ENCODE measurements at places on chromosomes 3 and 15. TPM values are rescaled to one million over a fixed set of nuclear protein-coding genes. Genes with fewer than 3 reads are reported as not detected.

GRCh38 chr3:168574455-168575158 is 478.9 kb upstream of the GOLIM4 start:
- no peak overlapping the region for H3K4me3 ChIP-seq
- no peak for DNase-seq
- H3K27ac ChIP-seq = no peak overlapping the region
- H3K36me3 ChIP-seq = no peaks in the 10 kb centered on the region
- no peaks in the 10 kb centered on the region for H3K4me1 ChIP-seq

DNA sequence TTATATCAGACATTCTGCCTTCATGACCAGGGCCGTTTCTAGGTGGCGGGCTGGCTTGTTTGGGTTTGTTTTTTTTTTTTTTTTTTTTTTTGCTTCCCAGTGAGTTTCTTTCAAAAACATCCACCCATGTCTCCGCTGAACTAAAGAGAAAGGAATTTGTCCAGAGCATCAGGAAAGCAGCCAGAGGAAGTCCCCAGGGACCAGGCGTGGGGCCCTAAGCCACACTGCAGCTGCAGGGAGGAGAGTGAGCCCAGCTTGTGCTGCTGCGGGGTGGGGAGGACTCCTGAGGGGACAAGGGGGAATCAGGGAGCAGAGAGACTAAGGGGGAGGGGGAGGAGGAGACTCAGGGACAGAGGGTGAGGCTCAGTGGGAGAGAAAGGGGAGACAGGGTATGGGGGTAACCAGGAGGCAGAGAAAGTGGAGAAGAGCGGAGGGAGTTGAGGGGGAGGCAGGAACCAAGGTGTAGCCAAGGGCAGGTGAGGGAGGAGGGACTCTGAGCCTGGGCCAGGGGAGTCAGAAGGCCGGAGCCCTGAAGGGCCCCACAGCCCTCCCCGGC is 49.5 kb downstream of the CYP11A1 start:
- no peaks in the 10 kb centered on the region for H3K27me3 ChIP-seq
- no peaks in the 10 kb centered on the region for H3K36me3 ChIP-seq
- H3K27ac ChIP-seq = no peak overlapping the region
- peaks cover 12% of the 10 kb centered on the region for H3K4me1 ChIP-seq
- DNase-seq = no peak
- no peak overlapping the region for H3K4me3 ChIP-seq

DNA sequence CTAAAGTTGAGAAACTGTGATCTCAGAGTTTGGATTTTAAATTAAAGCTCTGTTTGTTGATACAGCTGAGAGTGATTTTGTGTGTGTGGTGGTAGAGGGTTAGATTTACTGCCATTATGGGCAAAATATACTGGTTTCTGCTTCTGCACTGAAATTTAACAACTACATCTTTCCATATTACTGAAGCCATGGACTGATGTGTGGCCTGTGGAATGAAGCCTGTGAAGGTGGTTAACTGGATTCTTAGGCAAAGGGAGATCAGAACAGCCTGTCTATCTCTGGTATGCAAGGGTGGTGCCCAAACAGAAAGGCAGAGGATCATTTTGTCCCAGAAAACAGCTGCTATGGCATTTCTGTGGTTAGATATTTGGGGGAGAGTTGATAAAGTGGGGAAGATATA is 297.3 kb upstream of the THBS1 start:
- no peak for DNase-seq
- H3K4me1 ChIP-seq = no peaks in the 10 kb centered on the region
- no peak overlapping the region for H3K27ac ChIP-seq
- no peaks in the 10 kb centered on the region for H3K36me3 ChIP-seq
- no peaks in the 10 kb centered on the region for H3K27me3 ChIP-seq

GRCh38 chr3:127451321-127451720 is 139.2 kb downstream of the TPRA1 start:
- no peak overlapping the region for H3K27ac ChIP-seq
- H3K4me1 ChIP-seq = no peaks in the 10 kb centered on the region
- no peak for DNase-seq

DNA sequence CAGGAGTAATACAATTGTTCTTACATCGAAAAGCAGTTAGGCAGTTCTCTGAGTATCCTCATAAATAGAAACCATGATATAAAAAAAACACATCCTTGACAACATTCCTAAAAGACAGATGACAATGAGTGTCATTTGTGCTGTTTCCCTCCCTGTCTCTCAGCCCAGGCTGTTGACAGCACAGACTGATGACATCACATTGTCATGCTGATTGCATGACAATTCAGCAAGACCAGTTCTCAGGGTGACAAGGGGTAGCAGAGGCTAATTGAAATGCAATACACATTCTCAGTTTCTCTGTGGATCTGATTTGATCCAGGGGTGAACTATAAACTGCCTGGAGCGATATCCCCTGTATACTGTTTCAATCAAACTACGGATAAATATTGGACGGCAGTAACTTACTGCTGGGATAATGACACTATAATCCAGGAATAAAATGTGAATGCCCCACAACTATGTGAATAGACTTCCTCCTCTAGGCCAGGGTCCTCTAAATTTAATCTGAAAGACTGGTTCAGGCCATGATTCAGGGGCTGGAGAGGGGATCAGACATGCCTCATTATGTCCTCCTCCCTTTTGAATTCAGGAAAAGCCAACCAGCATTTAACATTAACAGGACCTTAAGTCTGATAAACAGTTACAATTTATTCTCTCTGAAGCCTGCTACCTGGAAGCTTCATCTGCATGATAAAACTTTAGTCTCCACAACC is 16.7 kb upstream of the EIF1B start:
- H3K27me3 ChIP-seq = no peaks in the 10 kb centered on the region
- no peak overlapping the region for H3K27ac ChIP-seq
- no peaks in the 10 kb centered on the region for H3K36me3 ChIP-seq
- H3K4me3 ChIP-seq = no peak overlapping the region

DNA sequence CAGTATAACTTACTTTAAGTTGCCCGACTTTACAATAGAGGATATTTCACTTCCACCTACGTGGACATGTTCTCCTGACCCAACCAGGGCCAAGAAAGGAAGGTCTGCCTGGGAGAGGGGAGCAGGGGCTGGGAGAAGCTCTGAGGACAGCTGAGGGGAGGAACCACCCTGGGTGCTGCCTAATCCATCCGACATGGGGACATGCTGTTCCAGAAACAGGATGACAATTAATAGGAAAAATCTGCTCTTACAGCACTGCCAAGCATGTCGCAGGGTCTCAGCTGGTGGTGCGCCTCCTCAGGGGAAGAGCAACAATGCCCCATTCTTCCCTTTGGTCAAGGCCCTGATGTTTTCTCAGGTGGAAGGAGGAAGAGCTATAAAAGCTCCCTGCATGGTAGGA is 132.3 kb downstream of the NTRK3 start:
- H3K4me1 ChIP-seq = no peaks in the 10 kb centered on the region
- no peak overlapping the region for H3K4me3 ChIP-seq
- no peaks in the 10 kb centered on the region for H3K27me3 ChIP-seq
- no peaks in the 10 kb centered on the region for H3K36me3 ChIP-seq

DNA sequence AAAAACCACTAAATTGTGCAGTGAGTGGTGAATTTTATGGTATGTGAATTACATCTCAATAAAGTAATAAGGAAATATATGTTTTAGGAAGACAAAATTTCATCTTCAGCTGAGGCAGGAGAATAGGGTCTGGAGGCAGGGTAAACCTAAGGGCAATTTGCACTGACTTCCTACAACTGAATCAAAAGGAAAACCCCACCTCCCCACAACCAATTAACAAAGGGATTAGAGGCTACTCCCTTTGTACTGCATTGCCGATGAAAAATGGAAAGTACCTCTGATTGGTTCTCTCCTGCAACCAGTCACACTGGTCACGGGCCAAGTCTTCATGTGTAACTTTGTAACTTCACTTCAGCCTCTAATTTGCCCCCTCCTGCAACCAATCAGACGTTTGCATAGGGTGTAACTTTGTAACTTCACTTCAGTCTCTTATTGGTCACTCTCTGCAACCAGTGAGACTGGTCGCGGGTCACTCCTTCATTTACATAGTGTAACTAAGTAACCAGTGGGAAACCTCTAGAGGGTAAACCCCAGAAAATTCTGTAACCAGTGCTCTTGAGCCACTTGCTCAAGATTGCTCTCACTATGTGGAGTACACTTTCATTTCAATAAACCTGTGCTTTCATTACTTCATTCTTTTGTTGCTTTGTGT is 244.5 kb downstream of the CNTN4 start:
- H3K4me1 ChIP-seq = no peaks in the 10 kb centered on the region
- DNase-seq = no peak
- H3K4me3 ChIP-seq = no peak overlapping the region
- no peak overlapping the region for H3K27ac ChIP-seq

GRCh38 chr3:69764121-69764741 is 25.0 kb downstream of the MITF start:
- no peak for DNase-seq
- no peaks in the 10 kb centered on the region for H3K36me3 ChIP-seq
- H3K27me3 ChIP-seq = no peaks in the 10 kb centered on the region
- no peaks in the 10 kb centered on the region for H3K4me1 ChIP-seq
- no peak overlapping the region for H3K4me3 ChIP-seq
- H3K27ac ChIP-seq = no peak overlapping the region

The TMIE gene
- 3.3 TPM for total RNA-seq

The CDHR4 gene
- 0.17 TPM for total RNA-seq

The PLS1 gene
- total RNA-seq = 3.1 TPM

The CFAP100 gene
- total RNA-seq = not detected

The ZIC1 gene
- not detected for total RNA-seq

The JAGN1 gene
- total RNA-seq = 29.1 TPM

Measured in CD4-positive, alpha-beta memory T cell (primary cell).